Stimulated activated naive CD8-positive, alpha-beta T cell treated with anti-CD3 and anti-CD28 coated beads, Interleukin-15, Interleukin-2, amounts not matched to agents 100 U/mL and 50 U/mL, for 24 hours (primary cell): ENCODE measurements at places on chromosomes 3 and 15.

DNA sequence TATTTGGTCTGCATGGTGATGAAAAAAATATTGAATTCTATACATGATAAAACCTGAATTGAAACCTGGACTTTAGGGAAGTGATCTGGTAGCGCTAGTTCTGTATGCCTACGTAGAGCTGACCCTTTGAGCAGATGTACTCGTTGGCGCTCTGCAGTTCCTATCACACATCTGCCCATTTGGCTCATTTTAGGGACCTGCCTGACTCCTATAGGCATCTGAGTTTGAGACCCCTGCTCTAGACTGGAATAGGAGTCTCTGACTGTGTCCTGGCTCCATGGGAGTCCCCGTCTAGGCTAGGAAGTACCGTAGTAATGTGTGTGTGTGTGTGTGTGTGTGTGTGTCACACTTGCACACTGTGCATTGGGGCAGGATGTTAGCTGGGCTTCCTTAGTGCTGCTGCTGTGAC lies 21.2 kb downstream of the STARD5 start:
- DNase-seq: no peak

GRCh38 chr3:8164145-8164544 lies 337.5 kb upstream of the LMCD1 start:
- DNase-seq: no peak

GRCh38 chr3:69690-70089 lies 126.9 kb upstream of the CHL1 start:
- DNase-seq: no peak

DNA sequence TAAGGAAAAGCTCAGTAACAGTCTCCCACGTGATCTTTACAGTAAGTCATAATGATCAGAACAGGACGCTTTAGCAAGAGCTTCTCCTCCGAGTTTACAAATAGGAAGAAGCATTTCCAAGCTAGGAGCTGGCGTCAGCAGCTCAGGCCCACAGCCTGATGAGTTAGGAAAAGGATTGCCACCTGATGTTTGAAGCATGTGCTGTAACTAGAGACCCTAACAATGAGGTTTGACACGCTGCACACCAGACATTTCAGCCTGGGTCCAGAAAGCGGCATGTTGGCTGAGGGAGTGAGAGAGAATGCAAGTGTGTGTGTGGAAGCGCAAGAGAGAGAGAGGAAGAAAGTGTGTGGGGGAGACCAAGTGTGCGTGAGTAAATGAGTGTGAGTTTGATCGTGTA lies 47.3 kb downstream of the TLE3 start:
- no peak for DNase-seq

DNA sequence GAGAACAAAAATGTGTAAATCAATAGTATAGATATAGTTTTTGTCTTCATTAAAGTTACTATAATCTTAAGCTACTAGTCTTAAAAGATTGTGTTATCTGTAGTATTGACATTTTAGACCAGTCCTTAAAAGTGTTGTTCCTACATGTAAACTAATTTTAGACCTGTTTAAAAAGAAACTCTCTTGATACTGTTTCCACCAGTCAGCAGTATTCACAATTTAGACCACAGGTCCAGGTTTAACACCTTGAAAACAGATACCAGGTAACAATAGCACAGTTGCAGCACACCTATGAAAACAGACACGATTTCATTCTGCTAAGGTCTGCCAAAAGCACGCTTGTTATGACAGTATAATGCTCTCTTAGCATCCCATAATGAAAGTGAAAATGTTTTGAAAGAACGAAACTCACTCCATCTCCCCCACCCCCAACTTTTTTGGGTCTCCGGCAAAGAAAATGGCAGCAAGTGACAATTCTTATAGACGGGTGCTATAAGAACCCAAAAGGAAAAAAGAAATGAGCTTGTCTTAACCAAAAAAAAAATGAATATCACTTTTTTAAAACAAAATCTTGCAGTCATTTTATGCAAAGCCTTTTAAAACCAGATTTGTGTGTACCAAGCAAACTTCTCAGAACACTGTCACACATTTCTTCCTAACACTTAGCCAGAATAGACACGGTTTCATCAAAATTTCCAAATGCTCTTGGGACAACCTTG lies 1.6 kb downstream of the EIF4E3 start:
- peak; percentile 47 for DNase-seq

DNA sequence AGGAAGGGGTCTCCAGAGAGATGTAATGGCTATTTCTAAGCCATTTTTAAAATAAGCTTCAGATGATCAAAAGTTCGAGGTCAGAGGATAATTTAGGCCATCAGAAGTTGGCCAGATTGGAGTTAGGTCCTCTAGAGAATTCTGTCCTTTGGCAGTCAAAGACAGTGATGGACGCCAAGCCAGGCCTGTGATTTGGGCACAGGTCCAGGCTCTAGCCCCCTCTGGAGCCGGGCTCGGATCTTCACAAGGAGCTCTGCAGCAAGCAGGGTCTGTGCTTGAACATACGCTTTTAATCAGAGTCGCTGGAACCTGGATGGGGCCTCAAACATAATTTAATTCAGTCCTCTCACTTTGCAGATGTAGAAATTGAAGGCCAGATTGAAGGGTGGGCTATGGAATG lies 151.4 kb upstream of the BCL6 start:
- DNase-seq: no peak

DNA sequence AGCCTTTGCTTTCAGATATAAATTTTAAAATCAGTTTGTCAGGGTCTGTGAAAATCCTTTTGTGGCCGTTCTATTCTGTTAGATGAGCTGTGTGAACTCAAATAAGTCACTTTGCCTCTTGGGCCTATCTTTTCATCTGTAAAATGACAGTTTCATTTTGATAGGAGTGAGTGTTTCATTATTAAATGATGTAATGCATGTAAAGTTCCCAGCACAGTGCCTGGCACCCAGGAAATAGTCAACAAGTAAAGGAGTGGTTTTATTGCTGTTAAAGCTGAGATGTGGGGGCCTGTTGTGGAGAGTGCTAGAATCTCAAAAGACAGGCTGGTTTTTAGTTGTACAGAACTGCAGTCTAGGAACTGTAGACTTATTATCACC lies 394.5 kb upstream of the CFAP20DC start:
- no peak for DNase-seq

DNA sequence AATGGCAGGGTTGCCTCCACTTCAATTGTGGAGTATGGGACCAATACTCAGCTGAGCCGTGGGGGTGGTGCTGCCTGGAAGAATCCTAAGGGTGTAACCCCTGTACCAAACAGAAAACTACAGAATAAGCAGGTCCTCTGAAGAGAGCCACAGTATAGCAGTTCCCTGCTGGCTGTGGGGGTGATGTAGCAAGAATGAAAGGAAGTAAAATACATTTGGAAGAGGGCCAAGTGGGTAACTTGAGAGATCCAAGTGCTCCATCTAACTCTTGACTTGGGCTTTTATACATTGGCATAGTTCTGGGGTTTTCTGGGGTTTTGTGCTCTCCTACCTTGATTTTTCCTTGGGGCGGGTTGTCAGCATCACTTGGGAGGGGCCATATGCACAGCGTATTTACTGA lies 341.4 kb downstream of the OTOL1 start:
- DNase-seq: no peak

- no peak for DNase-seq
Measured at GRCh38 chr3:9696480-9697220, 7.0 kb upstream of the CPNE9 start.

GRCh38 chr15:52784799-52785671 lies 5.1 kb downstream of the ONECUT1 start:
- no peak for DNase-seq

DNA sequence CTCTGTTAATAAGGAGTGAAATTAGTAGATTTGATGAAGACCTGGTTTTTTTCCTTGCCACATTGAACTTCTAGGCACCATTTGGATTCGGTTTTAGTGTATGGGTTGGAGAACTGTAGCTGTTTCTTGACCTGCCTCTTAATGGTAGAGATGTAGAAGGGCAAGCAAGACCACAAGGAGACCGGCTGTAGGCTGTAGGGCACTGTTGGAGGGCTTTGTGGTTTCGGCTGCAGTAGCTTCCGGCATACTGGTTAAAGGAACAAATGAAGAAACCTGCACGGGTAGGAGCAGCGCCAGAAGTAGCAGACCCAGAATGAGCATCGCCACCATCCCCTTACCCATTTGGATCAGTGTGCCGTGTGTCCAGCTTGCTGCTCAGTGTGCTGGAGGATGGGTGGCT lies 7.9 kb downstream of the PCLAF start:
- DNase-seq: no peak

DNA sequence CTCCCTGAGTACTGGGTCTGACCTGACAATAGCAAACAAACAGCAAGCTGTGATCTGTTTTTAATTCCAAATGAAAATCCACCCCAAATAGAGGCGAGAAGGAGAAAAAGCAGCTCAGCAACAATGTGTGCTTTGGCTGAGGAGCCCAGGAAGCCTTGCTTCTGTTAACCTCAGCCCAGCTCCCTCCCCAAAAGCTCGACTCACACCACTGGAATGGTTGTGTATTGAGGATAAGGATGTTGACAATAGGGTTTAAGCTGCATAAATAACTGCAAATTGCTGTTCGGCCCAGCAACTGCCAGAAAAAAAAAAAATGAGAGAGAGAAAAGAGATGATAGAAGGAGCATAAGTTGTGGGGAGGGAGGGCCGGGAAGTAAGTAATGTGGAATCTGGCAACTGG lies 104.0 kb upstream of the TBC1D5 start:
- no peak for DNase-seq

DNA sequence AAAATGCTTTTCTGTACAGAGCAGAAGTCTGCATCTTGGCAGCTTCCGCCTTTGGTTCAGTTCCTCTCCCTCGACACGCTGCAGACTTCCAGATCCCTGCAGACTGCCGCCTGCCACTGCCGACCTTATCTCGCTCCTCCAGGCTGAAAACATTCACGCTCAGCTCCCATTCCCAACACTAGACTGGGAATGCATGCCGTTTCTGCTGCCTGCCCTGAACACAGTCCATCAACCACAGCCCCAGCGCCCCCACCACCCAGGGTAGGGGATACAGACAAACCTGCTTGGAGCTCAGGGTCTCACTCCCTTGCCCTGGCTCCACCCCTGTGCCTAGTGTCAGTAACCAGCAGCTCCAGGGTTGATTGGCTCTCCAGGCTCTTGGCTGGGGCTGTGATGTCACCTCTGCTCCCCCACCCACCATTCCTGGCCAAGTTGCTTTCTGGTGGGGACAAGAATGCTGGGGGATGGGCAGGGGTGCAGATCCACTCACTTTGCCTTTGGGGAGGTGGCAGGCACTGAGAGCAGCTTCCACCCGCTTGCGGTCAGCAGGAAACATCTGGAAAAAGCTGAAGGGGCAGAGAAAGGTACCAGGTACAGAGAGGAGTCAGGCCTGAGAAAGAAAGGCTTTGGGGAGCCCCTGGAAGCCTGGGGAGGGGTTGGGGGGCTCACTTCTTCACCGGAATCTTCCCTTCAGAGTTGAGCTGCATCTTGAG lies 6.1 kb downstream of the PLCB2 start:
- no peak for DNase-seq

DNA sequence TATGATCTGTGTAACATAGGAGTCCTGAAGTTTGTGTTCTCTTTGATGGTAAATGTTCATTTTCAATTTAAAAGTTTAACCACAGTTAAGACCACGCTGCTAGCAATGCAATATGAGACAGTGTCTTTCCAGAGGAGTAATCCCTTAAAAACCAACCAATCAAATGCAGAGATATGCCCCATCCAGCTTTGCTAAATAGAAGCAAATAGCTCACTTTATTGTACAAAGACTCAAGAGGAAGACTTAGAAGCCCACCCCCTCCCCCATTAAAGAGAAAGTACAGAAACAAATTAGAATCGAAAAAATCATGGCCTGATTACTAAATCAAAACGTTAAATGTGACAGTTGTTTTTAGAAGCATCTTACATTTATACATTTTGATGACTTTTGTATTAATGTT lies 2.1 kb upstream of the ANP32A start:
- no peak for DNase-seq

- DNase-seq: no peak
Measured at GRCh38 chr3:140223631-140224030, 288.6 kb downstream of the CLSTN2 start.

GRCh38 chr15:74531144-74531811 lies 9.7 kb upstream of the ARID3B start:
- DNase-seq: no peak

- no peak for DNase-seq
Measured at GRCh38 chr3:107861904-107862303, 228.9 kb downstream of the CD47 start.

- no peak for DNase-seq
Measured at GRCh38 chr15:74037171-74038117, 42.9 kb downstream of the PML start.

DNA sequence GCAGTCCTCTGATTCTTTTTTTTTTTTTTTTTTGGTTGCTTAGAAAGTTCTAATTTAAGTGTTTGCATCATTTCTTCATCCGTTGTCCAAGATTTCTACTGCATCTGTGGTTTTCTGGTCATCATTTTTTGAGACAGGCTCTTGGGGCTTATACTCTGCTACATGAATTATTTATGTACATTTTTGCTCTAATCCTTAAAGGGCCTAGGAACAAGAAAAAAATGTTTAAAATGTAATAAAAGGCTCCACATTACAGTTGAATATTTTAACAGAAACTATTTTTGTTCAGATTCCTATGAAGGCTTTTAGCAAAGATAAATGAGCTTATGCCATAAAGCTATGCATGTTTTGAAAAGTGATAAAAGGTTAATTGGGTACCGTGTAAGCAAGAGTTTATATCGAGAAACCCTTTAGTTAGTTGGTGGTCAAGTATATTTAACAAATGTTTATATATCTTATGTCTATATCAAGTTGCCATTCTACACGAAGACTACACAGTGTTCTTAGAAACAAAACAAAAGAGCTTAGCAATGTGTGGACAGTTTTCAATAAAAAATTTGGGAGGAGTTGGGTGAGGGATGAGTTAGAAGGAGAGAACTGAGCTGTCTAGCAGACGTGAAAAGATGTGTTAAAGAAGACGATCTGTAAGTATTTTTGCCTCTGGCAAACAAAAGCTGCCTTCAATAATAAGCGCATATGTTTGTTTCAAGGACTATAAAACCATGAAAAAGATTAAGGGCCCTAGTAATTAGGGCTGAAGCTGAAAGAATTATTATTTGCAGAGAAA lies 563.6 kb upstream of the NAALADL2 start:
- DNase-seq: no peak

GRCh38 chr3:52782412-52783210 lies 5.2 kb downstream of the ITIH1 start:
- no peak for DNase-seq

- DNase-seq: no peak
Measured at GRCh38 chr3:50267280-50267913, 1.6 kb upstream of the SEMA3B start.

DNA sequence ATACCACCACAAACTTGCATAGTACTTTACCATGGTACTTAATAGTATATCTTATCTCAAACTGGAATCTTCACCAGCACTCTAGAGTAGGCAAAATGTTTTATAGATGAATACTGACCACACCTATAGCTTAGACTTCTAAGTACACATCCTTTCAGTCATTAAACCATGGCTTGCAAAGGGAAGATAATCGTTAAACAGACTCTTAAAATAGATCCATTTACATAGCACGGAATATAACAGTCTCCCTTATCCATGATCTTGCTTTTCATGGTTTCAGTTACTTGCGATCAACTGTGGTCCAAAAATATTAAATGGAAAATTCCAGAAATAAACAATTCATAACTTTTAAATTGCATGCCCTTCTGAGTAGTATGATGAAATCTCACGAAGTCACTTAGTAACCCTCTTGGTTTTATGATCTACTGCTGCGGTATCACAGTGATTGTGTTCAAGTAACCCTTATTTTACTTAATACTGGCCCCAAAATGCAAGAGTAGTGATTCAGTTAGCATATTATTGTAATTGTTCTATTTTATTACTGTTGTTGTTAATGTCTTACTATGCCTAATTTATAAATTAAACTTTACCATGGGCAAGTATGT lies 111.4 kb downstream of the HERC1 start:
- no peak for DNase-seq

- no peak for DNase-seq
Measured at GRCh38 chr3:175716446-175716845, 857.3 kb downstream of the NAALADL2 start.

GRCh38 chr3:158731938-158732855 lies at the start of gene RARRES1:
Gene RARRES1, minus strand, starts transcription at chr3:158732457. Its CDS starts 42 bp downstream, at chr3:158732415.
- peak; percentile 57 for DNase-seq
